ENCODE measurements at places on chromosomes 1 and 21.
A peak's percentile ranks its signal among the peaks of the same experiment; 100 is the strongest.

GRCh38 chr21:33846141-33846540, 69.5 kb downstream of the ATP5PO start:
- no peak for DNase-seq

GRCh38 chr1:158049853-158050252, 56.4 kb downstream of the KIRREL1 start:
- no peak for DNase-seq

DNA sequence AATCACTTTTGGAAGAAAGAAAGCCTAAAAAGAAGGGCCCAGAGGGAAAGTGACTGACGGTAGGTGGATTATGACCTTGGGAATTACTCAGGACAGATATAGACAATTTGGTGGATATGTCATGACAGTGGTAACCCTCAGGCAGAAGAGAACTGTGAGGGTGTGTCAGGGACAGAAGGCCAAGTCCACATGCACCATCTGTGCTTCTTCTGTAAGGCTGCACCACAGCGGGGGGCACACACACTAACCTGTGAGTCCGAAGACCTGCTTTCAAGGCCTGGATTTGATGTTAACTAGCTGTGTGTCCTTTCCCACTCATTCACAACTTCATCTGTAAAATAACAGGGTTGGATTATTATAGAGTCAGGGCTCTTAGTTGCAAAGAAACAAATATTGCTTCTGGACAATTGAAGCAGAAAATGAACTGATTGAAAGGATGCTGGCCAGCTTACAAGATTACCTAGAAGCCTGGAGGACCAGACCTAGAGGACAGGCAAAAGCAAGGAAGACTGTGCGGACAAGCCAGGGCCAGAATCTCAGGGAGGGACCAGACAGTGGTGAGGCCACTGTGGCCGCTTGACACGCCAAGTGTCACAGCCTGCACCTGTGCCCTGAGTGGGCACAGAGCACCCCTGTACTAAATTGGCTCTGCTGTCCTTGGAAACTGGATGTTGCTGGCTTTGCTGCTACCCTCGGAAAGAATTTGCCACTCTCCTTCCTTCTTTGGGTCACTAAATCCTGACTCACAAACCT, 34.7 kb upstream of the USP24 start:
- no peak for DNase-seq

DNA sequence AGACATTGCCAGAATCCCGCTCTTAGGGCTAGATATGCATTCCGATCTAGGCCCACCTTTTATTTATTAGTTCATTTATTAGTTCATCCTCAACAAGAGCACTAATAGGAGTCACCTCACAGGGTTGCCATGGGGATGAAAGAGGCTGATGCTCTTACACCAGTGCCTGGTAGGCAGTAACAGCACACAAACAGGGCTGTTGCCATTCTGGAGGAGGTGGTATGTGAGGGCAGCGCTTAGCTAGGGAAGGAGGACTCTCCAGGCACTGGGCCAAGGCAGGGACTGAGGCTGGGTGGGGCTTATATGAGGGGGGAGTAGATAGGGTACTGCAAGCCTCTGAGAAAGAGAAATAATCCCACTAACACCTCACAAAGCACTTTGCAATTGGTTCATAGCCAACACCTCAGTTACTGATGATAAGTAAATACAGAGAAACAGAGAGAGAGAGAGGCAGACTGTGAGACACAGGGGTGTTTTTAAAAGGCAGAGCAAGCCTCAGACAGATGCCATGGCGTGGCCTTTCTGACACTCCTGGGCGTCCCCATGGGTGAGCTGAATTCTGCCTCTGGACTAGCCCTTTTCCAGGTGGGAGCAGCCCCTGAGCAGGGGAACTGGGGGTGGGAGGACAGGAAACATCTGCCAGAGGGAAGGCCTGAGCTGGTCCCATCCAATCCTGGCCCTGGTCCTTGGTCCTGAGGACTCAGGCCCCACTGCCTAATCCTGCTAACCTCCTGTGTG, 5.9 kb downstream of the FCGR2A start:
- DNase-seq: no peak

DNA sequence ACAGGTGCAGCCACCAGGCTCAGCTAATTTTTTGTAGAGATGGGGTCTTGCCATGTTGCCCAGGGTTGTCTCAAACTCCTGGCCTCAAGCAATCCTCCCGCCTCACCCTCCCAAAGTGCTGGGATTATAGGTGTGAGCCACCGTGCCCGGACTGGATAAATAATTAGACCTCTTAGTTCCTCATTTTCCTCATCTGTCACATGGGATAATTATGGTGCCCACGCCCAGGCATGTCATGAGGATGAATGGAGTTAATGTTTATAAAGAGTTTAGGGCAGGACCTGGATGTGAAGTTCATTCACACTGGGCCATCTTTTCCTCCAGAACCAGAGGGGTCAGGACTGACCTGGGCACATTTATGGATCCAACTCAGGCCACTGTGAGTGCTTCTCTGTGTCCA, 23.7 kb downstream of the PADI3 start:
- no peak for DNase-seq

- DNase-seq: no peak
These were observed 21.5 kb downstream of the SPATA6 start for GRCh38 chr1:48450505-48450904.

GRCh38 chr1:92356956-92357355, 58.1 kb downstream of the RPAP2 start:
- no peak for DNase-seq

DNA sequence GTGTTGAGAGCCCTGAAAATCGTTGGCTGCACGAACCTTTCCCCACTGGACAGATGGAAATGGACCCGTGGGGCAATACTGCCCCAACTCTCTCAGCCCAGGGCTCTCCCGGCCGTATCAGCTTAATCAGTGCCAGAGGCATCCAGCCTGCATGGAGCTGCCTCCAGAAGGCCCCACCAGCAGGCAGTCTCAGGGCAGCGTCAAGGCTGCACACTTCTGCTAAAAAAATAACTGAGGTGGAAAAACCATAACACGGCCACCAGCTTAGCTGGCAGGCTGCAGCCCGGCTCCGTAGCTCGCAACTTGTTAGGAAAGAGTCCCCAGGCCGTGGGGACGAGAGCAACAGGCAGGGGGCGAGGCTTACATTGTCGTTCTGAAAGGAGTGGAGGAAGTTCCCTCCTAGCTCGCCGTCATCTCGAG, 27.9 kb downstream of the MRPL37 start:
- DNase-seq: no peak

DNA sequence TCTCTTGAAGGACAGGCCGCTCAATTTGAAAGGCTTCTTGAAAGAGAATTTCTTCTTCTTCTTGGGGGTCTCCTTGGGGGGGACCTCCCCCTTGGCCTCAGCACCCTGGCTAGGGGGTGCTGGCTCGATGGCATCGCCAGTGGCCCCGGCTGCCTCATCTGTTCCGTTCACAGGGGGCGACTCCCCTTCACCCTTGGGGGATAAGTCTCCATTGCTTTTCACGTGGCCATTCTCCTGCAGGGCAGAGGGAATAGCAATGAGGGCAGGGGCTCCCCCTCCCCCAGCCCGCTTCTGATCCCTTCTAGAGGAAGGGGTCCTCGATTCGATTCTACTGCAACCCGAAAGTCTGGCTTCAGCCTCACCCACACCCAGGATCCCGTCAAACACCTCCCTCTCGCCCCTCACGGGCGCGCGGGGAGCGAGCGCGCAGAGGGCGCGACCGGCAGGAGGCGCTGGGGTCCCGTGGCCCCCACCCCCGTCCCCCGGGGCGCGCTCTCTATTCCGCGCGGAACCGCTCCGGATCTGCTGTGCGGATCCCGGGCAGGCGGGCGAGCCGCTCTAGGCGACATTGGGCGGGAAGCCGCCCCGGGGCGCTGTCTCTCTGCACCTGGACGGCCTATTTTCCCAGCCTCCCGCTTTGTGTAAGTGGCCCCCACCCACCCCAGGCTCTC, 1.0 kb downstream of the MARCKSL1 start:
- DNase-seq: peak; percentile 64

GRCh38 chr1:58833166-58833565, 49.3 kb upstream of the JUN start:
- DNase-seq: no peak

DNA sequence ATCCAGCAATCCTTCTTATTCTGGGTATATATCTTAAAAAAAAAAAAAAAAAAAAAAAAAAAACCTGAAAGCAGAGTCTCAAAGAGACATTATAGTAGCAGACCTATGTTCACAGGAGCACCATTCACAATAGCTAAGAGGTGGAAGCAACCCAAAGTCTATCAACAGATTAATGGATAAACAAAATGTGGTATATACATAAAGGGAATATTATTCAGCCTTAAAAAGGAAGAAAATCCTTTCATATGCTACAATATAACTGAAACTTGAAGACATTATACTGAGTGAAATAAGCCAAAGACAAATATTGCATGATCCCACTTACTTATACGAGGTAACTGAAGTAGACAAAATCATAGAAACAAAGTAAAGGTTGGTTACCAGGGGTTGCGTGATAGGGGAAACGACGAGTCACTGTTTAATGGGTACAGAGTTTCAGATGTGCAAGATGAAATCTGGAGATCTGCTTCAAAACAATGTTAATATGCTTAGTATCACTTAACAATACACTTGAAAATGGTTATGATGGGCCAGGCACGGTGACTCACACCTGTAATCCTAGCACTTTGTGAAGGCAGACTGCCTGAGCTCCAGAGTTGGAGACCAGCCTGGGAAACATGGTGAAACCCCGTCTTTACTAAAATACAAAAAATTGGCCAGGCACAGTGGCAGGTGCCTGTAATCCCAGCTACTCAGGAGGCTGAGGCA, 29.5 kb downstream of the PIK3R3 start:
- no peak for DNase-seq

GRCh38 chr1:149903836-149904491, 4.6 kb downstream of the BOLA1 start:
- DNase-seq: no peak

GRCh38 chr1:210691039-210691610, 362.4 kb downstream of the HHAT start:
- DNase-seq: no peak

GRCh38 chr21:44392916-44393315, 39.5 kb downstream of the TRPM2 start:
- no peak for DNase-seq

GRCh38 chr1:91707114-91707889, 178.6 kb downstream of the TGFBR3 start:
- DNase-seq: no peak

DNA sequence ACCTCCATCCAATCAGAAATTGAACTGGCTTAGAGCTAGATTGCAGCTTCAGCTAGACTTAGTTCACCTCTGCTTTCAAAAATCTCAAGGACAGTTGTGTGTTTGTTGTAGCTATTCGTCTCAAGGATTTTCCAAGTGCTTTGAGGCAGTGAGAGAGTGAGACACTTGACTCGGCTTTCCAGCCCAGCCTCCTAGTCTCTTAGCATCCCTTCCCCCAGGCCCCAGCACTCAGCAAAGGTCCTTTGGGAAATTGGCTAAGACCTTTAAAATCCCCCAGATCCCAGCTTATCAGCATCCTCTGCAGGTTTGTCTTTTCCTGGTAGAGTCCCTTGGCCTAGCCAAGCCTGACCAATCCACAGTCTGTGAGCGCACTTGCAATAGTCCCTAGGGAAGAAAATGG, 47.9 kb upstream of the PROX1 start:
- no peak for DNase-seq

GRCh38 chr1:231238298-231238697, 2.7 kb upstream of the GNPAT start:
- DNase-seq: no peak

DNA sequence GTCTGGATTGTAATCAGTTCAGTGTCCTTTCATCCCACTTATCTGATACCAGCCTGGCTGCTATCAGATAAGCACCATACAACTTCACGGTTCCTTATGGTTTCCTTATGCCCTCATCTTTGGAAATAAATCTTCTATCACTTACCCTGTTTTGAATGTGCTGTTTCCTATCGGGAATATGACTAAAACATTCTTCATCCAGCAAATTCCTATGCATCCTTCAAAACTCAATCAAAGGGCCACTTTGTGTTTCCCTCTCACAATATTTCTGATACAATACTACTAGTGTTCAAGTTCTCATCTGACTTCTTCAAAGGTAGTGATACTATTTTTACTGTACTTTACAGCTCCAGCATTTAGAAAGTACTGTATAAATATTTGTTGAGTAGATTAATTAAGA, 513.2 kb downstream of the OMA1 start:
- DNase-seq: no peak

GRCh38 chr1:25906644-25907300, 553 bp upstream of the STMN1 start:
- peak; percentile 37 for DNase-seq

DNA sequence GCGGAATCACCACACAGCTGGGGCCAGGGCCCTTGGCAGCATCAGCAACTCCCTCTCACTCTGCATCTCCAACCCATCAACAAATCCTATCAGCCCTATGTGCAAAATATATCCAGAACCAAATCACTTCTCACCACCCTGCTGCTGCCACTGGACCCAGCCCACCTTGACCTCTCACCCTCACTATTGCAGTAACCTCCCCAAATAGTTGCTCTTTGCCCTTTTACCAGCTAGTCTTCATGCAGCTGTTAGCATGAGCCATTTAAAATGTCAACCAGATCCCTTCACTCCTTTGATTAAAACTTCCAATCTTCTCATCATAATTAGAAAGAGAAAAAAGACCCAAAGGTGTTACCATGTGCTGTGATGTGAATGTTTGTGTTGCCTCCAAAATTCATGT, 155.7 kb upstream of the IRF2BP2 start:
- DNase-seq: no peak

GRCh38 chr1:46204406-46204742, 1.2 kb downstream of the LURAP1 start:
- no peak for DNase-seq

GRCh38 chr1:112674440-112674985, at the start of gene MOV10:
TSS of gene MOV10 (plus strand) at chr1:112674659. CDS start at chr1:112674913, 254 bp downstream.
- peak; percentile 33 for DNase-seq

- DNase-seq: no peak
These were observed 7.0 kb downstream of the TRIM33 start for GRCh38 chr1:114503916-114504422.

GRCh38 chr1:41666981-41667631, 182.6 kb upstream of the EDN2 start:
- peak; percentile 81 for DNase-seq

DNA sequence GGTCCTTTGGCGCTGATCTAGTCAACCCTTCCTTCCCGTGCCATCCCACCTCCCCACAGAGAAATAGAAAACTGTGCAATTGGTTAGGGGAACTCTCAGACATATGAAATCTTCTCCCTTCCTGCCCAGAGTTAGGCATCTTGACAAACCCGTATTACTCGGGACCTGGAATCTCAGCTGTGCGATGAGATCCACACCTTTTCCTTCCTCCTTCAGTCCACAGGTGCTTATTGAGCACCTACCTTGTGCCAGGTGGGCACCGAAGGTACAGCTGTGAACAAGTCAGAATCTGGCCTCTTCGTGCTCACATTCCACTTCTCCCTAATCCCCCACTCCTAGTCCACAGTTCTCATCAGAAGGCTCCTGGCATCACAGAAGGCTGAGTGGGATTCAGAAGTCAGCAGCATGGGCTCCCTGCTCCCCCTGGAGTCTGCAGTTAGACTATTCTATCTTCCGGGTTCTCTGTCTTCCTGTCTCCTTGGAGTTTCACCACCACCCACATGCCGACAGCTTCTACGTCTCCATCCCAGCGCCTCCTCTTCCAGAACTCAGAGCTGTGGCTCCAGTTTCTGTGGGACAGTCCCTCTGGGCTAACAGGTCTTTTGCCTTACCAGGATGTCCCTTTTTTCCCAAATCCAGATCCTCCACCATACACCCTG, 23.0 kb downstream of the KNCN start:
- no peak for DNase-seq

- DNase-seq: no peak
These were observed 42.1 kb upstream of the LAX1 start for GRCh38 chr1:203722909-203723308.

Data from stimulated activated CD4-positive, alpha-beta T cell treated with anti-CD3 and anti-CD28 coated beads, Interleukin-4, amount 100 ng/mL, for 4 hours (primary cell).